Hair follicular keratinocyte (primary cell): ENCODE measurements at places on chromosomes 2 and 18. TPM values are rescaled to one million over a fixed set of nuclear protein-coding genes. Genes with fewer than 3 reads are reported as not detected.

The UGGT1 gene
- 43.0 and 54.1 TPM in 2 replicates for total RNA-seq

The ANKRD29 gene
- 4.1 and 8.5 TPM in 2 replicates for total RNA-seq

The APLF gene
- total RNA-seq: 2.2 and 2.3 TPM in 2 replicates

The ANO7 gene
- total RNA-seq: 0.16 and 0.23 TPM in 2 replicates

The COLEC12 gene
- total RNA-seq: 0.38 TPM in 1 of 2 replicates, not detected in the other

The ZNF804A gene
- 0.11 TPM in 1 of 2 replicates, not detected in the other for total RNA-seq

The IL36RN gene
- 0.15 and 1.0 TPM in 2 replicates for total RNA-seq

The PLEKHH2 gene
- total RNA-seq: 1.3 TPM in 2 replicates

The FBLN7 gene
- total RNA-seq: 0.23 TPM in 1 of 2 replicates, not detected in the other

The SIX2 gene
- 0.08 TPM in 1 of 2 replicates, not detected in the other for total RNA-seq

The ADD2 gene
- 0.04 and 0.08 TPM in 2 replicates for total RNA-seq

The KLHL14 gene
- total RNA-seq: not detected in 2 replicates

The LBX2 gene
- total RNA-seq: 0.65 and 1.2 TPM in 2 replicates

The LYG2 gene
- not detected in 2 replicates for total RNA-seq

The LRP1B gene
- under 0.01 TPM in 1 of 2 replicates, not detected in the other for total RNA-seq

The CNRIP1 gene
- 0.61 TPM in 1 of 2 replicates, not detected in the other for total RNA-seq

The SCG2 gene
- not detected in 2 replicates for total RNA-seq

The IL1RN gene
- 16.9 and 21.4 TPM in 2 replicates for total RNA-seq

The LAMA1 gene
- 20.2 and 36.9 TPM in 2 replicates for total RNA-seq

The ADGRF3 gene
- total RNA-seq: 0.08 TPM in 1 of 2 replicates, not detected in the other

The FAM237A gene
- not detected in 2 replicates for total RNA-seq

The RBFA gene
- 46.2 and 52.7 TPM in 2 replicates for total RNA-seq

The C2orf92 gene
- total RNA-seq: not detected in 2 replicates

The ALLC gene
- total RNA-seq: not detected in 2 replicates

The IL36B gene
- total RNA-seq: not detected in 2 replicates

The DSG2 gene
- 53.2 and 73.2 TPM in 2 replicates for total RNA-seq

The ADAM23 gene
- 0.72 and 5.1 TPM in 2 replicates for total RNA-seq

The NABP1 gene
- total RNA-seq: 20.5 and 24.0 TPM in 2 replicates

The DSG1 gene
- 0.38 and 0.55 TPM in 2 replicates for total RNA-seq

The B4GALT6 gene
- total RNA-seq: 5.2 and 7.7 TPM in 2 replicates

The COX7A2L gene
- 174 and 250 TPM in 2 replicates for total RNA-seq

The CD207 gene
- not detected in 2 replicates for total RNA-seq

The NCKAP5 gene
- total RNA-seq: 1.3 and 1.7 TPM in 2 replicates
